Nucleus accumbens (tissue), 56 donors: ENCODE measurements at places on chromosomes 1 and 21.

DNA sequence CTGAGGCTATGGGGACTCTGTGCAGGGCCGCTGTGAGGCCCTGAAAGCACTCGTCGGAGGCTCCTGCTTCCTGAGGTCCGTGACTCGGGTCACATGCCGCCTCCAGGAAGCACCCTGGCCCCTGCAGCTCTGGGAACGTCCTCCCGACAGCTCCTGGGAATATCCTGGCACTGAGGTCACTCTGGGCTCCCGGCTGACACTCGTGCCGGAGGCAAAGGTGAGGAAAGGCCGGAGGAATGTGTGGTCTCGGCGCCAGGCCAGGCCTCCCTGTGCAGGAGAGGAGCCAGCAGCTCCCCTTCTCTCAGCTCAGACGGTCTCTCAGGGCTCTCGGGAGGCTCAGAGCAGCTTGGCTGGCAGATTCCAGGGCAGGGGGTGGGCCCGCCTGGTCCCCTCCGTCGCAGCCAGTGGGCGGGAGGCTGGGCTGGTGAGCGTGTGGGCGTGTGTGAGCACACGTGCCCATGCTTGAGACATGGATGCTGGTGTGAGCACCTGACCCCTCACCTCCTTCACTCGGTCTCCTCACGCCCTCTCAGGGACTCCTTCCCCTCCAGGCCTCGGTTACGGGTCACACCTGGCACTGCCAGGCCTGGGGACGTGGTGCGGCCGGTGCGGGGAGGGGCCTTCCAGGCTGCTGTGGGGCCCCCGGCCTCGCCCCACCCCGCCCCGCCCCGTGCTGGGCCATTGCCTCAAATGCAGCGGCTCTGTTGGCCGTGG lies 5.5 kb upstream of the RNF223 start:
- no peak for DNase-seq

DNA sequence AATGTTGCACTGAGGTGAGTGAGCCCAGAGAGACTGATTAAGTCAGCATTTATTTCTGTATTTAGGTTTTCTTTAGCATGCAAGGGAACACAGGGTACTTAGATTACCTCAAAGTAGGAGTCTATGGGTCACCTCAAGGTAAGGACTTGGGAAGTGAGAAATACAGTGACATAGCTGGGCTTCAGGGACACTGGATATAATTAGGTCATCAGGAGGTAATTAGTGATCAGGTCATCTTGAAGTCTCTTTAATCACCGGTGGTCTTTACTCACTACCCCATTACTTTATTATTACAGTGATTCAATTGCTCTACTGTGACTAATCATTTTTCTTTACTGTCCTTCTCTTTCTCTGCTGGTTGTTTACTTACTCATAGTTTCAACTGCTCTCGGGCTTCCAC lies 59.9 kb upstream of the KCNK1 start:
- DNase-seq, result no peak

GRCh38 chr1:222583079-222583478 lies 6.7 kb downstream of the TAF1A start:
- DNase-seq, result no peak

- DNase-seq, result no peak
Measured at GRCh38 chr1:9766759-9767442, 56.9 kb downstream of the CLSTN1 start.

DNA sequence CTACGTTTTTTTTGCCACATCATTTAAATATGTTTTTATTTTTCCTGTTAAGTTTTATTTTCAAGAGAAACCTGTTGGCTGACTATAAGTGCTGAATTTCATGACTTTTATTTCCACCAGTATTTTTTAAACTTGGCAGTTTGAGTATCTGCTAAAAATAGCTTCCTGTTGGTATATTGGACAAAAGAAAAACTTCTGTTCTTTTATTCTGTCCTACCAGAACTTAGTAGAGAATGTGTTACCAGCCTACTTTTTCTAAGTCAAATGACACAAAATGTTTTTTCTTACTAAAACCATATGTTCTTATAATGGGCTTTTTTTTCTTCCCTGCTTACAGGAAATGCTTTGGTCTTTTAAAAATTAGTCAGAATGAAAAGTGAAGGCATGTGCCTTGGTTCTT lies 7.6 kb downstream of the DR1 start:
- no peak for DNase-seq

GRCh38 chr1:100960098-100960497 lies 64.2 kb downstream of the SLC30A7 start:
- no peak for DNase-seq

- no peak for DNase-seq
Measured at GRCh38 chr1:52574594-52574993, 21.7 kb upstream of the TUT4 start.

GRCh38 chr1:93584261-93585003 lies 97.2 kb downstream of the BCAR3 start:
- no peak for DNase-seq

DNA sequence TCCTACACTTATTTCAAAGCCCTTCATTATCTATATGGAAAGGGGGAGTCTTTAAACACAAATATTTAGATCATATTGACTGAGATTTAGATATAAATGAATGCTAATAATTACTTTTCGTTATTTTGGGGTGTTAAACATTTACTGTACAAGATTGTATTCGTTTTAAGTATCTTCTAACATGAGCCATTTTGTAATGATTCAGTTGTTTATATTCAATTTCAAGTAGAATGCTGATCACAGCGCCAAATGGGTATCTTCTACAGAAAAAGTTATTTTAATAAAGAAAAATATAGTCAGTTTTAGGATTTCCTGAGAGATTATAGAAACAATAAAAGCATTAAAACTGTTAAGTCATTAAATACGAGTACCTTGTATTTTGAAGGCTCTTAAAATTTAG lies 104.5 kb upstream of the HNRNPU start:
- no peak for DNase-seq

DNA sequence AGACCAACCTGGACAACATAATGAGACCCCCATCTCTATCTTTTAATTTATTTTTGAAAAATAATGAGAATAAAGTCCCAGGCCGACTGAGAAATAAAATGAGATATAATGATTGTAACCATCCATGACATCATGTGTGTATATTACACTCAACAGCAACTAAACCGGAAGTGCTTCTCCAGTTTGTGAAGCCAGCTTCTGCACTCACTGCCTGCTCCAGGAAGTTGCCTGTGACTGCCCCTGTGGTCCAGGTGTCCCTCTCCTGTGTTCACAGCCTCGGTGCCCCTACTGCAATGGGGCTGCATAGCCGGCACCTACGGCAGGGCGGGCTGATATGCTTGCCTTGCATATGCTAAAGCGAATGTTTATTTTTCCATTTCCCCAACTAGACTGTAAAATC lies 68.3 kb downstream of the SSBP3 start:
- DNase-seq, result no peak

DNA sequence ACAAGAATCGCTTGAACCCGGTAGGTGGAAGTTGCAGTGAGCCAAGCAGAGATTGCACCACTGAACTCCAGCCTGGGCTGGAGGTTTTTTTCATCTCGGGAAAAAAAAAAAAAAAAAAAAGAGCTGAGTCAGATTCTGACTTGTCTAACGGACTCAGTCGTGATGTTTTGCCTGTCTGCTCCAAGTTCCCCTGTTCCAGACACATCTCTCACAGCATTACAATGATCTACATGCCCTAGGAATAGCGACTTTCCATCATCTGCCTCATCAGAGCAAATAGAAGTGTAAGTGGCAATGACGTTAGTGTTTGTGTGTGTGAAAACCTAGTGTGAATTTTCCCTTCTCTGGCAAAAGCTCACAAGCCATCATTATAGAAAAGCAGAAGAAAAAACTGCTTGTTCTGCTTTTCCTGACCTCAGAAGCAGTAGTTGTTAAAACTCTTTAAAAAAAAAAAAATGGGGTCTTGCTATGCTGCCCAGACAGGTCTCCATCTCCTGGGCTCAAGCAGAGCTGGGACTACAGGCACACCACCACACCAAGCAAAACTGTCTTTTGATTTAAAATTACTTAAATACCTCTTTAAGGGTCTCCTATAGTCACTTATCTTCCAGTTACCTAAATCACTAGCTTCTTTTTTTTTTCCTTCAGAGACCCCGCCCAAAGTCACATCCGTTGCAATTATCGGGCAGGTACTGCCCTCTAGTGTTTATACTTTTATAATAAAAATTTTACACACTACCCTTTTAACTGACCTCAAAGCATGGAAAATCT lies 37.3 kb downstream of the PLEKHO1 start:
- DNase-seq, result peak; percentile 15

DNA sequence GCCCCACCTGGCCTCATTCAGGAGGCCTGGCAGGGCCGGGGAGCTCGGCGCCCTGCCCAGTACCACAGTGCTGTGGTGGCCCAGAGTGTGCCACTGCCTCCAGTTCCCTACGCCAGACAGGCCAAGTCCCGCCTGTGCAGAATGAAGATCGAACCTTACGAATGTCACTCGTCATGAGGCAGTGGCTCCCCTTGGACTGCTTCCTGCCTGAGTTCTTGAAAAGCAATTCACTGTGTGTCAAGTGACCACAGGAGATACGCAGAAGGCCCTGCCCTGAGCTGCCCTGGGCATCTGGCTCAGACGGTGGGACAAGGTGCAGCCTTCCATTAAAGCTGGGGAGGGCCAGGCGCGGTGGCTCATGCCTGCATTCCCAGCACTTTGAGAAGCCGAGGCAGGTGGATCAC lies 49.6 kb upstream of the LRP8 start:
- DNase-seq, result no peak

GRCh38 chr1:89957107-89957506 lies 37.8 kb upstream of the ZNF326 start:
- no peak for DNase-seq

- no peak for DNase-seq
Measured at GRCh38 chr1:92192246-92192645, 25.5 kb upstream of the C1orf146 start.
